ENCODE measurements at places on chromosomes 5 and 9.

- no peak for DNase-seq
These were observed 15.3 kb downstream of the PPP1R2B start for GRCh38 chr5:156865427-156865826.

- no peak for DNase-seq
These were observed 308.1 kb upstream of the MPDZ start for GRCh38 chr9:13587571-13587970.

DNA sequence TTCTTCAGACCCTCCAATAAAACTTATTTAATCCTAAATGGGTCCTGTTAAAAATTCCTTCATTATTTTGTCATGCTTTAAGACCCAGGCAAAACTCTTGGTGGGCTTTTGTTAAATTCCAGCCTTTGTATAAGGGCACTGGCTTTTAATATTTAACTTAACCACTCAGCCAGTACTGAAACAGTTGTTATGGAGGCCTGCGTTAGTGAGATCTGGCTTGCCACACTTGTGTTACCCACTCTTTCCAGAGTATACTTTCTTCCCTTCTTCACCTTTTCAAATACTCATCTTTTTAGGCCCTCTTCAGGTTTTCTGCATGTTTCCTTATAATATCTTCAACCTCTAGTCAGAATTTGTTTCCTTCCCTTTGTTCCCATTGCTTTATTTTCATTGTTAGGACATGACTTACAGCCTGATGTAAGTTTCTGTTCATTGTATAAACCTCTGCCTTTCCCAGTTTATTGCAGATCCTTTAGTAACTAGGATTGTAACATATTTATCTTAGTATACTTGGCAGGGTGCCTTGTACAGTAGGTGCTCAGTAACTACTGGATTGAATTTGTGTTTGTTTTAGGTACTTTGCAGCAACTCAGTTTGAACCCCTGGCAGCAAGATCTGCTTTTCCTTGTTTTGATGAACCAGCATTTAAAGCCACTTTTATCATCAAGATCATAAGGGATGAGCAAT is 48.8 kb downstream of the LNPEP start:
- DNase-seq, result no peak

DNA sequence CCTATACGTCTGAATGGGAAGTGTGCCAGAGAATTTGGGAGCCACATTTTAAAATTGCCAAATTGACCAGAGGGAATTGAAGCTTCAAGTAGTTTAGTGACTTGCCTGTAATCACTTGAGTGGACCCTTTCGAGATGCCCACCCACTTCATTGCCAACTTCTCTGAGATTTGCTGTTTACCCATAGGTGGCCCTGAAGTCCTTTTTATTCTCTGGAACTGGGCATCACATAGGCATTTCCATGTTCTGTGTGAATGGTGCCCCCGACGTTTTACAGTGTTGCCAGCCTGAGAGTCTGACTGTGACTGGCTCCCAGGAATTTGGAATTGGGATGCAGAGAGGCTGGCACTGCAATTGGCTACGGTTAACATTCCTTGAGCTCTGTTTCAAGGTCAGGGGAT is 158.6 kb downstream of the SEMA6A start:
- no peak for DNase-seq

- DNase-seq, result no peak
These were observed 9.1 kb downstream of the FNIP1 start for GRCh38 chr5:131787736-131788135.

DNA sequence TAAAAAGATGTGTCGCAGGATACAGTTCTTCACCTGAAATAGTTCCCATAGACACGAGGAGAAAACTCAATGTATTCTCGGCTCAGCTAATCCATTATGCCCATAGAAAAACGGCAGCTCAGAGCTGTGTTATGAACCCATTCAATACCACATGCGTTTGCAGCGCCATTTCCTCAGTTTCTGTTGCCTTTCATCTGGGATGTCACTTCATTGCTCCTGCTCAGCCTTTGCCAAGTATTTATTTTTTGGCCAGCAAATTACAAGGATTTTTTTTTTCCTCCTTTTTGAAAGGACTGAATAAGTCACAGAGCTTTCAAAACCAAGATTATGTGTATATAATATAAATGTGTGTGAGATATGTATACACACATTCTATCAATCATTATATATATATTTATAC is 280.9 kb downstream of the MARCHF11 start:
- DNase-seq, result no peak

DNA sequence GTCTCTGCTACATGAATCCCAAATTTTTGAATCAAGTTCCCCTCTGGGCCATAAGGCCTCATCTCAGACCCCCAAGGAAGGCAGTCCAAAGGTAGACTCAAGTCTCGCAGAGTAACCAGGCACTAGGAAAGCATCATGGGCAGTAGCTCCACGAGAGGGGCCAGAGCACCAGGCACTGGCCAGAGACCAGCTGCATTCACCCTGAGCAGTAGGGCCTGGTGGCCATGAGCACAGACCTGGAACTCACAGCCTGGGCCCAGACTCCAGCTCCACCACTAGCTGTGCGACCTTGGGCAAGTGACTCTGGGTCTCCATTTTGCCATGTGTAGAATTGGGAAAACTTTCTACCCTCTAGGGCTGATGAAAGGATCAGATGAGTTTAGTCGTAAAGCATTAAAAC is 28.5 kb downstream of the NANS start:
- no peak for DNase-seq
